NCI-H1417 (cell line): ENCODE measurements at places on chromosomes 2 and 18.

GRCh38 chr18:56986829-56987228 is 160.1 kb upstream of the BOD1L2 start:
- peak; percentile 32 for DNase-seq

DNA sequence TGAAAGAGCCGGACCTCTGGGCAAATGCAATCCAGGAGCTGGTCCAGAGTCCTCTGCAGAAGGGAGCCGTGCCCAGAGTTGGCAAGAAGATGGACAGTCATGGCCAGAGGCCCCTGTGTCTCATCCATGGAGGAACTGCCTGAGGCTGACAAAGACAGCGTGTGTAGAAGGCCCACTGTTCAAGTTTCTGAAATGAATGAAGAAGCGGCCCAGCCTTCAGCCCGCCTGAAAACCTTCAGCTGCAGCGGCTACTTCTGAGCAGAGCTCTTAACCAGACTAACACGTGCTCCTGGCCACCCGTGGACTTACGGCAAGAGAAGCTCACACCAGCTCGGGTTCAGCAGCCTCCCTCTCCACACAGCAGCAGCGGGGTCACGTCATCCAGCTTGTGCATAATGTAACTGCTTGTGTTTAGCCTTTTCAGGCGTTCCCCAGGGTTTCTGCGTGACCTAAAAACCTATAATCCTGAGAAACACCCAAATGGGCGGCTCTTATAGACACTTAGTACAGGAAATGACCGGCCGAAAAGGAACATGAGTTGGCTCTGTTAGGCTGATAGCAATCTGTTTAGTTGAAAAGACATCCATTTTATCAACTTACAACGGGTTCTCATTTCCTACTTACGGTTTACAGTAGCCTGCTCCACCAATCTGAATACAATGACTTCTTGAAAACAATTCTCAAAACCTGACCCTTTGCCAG is at the start of gene FAM124B:
Gene FAM124B (minus strand): TSS at position 467 of the 702 bp plus-strand sequence. CDS start 339 bp downstream, at position 128.
- no peak for DNase-seq

- no peak for DNase-seq
Observed at GRCh38 chr18:56402872-56403516, 235.4 kb downstream of the TXNL1 start.

DNA sequence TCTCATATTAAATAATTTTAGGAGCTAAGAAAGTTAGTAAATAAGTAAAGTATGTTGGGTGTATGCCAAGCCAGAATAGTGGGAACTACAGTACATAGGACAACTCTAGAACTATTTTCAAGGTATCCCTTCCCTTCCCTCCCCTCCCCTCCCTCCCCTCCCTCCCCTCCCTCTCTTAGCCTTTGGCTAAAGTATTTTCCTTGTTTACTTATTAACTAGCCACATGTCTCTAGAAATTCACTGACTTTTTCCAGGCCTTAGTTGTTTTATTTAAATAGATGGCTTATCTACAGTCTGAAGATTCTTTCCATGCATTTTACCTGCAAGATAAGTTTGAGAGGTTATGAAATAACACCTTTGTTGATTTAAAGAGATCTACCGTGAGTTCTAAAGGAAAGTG is 402.1 kb downstream of the PARD3B start:
- DNase-seq = no peak

DNA sequence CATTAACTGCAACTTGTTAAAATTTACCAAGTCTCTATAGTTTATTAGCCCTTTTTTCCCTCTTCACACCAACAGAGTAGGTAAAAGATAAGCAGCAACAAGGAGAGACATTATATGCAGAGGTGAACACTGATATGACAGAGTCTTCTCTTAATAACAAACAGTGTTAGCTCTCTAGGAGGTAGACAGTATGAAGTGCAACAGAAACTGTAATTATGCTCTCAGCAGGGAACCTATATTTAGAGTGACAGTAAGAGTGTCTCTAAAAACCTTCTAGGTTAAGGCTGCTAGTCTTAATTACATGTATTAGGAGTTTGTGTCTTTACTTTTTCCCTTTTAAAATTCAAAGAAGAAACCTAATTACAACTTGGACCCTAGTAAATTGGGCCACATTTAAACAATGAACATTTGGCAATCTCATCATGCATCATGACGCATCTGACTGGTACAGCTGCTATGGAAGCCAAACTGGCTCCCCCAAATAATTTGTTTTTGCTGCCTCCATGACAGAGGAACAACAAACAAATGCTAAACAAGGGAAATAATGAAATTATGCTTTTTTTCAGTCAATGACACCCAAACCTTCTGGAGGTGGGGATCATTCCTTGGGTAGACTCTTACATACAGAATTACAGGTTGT is 69.9 kb upstream of the MMADHC start:
- peak; percentile 74 for DNase-seq

GRCh38 chr2:36704475-36705150 is 8.1 kb downstream of the VIT start:
- no peak for DNase-seq

GRCh38 chr18:74333091-74333490 is 17.5 kb downstream of the C18orf63 start:
- DNase-seq = no peak
